Foreskin keratinocyte (primary cell): ENCODE measurements at places on chromosomes 7 and 10. TPM values are rescaled to one million over a fixed set of nuclear protein-coding genes. Genes with fewer than 3 reads are reported as not detected.

Gene CDK1
- 52.4 and 84.9 TPM in 2 replicates for polyA plus RNA-seq

DNA sequence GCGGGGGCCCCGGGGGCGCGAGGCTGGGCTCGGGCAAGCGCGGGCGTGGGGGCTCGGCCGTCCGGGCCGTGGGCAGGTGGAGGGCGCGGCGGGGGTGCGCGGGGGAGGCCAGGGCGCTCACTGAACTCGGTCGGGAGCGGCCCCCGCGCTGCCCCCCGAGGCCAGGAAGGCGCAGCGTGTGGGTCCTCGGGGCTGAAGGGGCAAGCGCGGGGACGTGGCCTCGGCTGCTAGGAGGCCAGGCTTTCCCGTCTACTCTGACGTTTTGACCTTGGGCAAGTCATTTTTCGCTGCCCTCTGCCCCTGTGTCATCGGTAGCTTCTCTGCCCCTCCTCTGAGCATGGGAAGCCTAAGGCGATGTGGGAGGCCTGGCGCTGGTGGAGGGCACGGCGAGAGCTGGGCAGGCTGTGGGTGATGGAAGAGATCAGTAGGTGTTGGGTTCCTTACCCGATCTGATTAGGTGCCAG lies 441 bp downstream of the FBH1 start:
- no peak for DNase-seq

Gene KIAA1549
- polyA plus RNA-seq: 1.1 and 1.2 TPM in 2 replicates

Gene DMBT1
- 0.02 and 0.03 TPM in 2 replicates for polyA plus RNA-seq

Gene ADK
- polyA plus RNA-seq: 109 and 114 TPM in 2 replicates

- DNase-seq: no peak
Observed at GRCh38 chr10:6382081-6382480, 179.3 kb downstream of the PFKFB3 start.

DNA sequence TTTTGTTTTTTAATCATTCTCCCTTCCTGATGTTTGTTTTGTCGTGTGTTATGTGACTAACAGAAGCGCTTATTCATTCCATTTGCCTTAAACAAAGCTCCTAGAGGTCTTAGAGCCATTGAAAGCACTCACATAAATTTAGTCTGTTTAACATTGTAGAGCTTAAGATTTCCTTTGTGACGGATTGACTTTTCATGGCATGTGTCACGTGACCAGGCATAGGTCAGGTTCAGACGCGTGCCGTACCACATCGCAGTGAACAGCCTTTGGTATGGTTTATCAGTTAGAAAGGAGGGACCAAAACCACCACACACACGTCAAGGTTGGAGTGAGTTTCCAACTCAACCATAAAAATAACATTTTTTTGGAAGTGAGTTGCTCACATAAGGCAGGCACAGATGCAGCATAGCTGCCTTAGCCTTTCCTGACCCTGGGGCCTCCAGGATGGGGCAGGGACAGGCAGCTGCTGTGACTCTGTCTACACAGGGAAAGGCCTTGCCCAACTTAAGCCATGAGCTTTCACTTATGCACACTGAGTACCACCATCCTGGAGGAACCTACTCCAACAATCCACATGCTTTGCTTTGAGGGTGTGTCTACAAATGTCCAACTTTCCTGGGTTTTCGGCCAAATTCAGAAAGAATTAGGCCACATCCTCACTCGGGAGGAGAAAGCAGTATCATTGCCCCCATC lies 55.5 kb downstream of the WDFY4 start:
- no peak for DNase-seq

Gene CCT6A
- 242 and 266 TPM in 2 replicates for polyA plus RNA-seq

DNA sequence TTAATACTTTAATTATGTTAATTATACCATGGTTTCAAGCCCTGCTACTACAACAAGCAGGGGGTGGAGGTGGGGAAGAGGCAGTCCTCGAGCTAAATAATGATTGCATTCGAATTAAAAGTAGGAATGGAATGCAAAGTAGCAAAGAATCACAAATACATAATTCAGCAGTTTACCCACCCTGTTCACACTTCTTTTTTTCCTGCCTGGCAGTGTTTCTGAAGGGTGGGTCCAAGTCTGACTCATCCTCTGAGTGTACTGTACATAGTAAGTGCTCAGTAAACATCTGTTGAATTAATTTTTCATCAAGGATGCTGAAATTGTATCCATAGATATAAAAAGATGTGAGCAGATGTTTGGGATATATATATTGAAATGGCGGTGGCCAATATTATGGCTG lies 778.8 kb downstream of the LRMDA start:
- DNase-seq: no peak

Gene FAM24B
- 9.2 and 10.0 TPM in 2 replicates for polyA plus RNA-seq

Gene GET4
- polyA plus RNA-seq: 40.9 TPM in 2 replicates

GRCh38 chr7:144568233-144568632 lies 164.7 kb upstream of the NOBOX start:
- DNase-seq: no peak

DNA sequence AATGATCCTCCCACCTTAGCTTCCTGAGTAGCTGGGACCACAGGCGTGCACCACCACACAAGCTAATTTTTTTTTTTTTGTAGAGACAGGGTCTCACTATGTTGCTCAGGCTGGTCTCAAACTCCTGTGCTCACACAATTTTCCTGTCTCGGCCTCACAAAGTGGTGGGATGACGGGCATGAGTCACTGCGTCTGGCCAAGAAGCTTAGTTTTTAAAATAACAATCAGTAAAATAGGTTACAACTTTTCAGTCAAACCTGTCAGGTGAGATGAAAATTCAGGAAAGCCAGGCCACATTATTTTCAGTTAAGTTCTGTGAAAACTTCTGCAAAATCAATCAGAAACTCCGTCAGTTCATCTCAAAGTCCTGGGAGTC lies 55.4 kb downstream of the FAM241B start:
- DNase-seq: peak; percentile 39

DNA sequence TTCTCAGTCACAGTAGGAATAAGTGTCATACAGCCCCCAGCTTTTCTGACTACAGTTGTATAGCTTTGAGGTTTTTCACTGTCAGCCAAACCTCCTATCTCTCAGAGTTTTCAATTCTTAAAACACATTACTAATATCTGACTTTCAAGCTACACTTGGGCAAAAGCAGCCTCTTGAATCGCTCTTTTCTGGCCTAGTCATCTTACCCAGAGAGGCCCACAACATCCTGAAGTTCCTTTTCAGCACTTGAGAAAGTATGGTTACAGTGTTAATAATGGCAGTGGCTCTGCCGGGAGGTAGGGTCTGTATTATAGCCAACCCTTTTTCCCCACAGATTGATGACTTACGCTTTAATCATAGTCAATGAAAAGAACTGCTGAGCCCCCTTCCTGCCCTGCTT lies 181.0 kb downstream of the LRRC4 start:
- no peak for DNase-seq

GRCh38 chr10:3071405-3072198 lies 4.3 kb downstream of the PFKP start:
- DNase-seq: peak; percentile 87

Gene CALCR
- polyA plus RNA-seq: not detected in 2 replicates

Gene CTAGE6
- polyA plus RNA-seq: not detected in 2 replicates

Gene PPP1R3C
- polyA plus RNA-seq: 0.43 and 0.87 TPM in 2 replicates

DNA sequence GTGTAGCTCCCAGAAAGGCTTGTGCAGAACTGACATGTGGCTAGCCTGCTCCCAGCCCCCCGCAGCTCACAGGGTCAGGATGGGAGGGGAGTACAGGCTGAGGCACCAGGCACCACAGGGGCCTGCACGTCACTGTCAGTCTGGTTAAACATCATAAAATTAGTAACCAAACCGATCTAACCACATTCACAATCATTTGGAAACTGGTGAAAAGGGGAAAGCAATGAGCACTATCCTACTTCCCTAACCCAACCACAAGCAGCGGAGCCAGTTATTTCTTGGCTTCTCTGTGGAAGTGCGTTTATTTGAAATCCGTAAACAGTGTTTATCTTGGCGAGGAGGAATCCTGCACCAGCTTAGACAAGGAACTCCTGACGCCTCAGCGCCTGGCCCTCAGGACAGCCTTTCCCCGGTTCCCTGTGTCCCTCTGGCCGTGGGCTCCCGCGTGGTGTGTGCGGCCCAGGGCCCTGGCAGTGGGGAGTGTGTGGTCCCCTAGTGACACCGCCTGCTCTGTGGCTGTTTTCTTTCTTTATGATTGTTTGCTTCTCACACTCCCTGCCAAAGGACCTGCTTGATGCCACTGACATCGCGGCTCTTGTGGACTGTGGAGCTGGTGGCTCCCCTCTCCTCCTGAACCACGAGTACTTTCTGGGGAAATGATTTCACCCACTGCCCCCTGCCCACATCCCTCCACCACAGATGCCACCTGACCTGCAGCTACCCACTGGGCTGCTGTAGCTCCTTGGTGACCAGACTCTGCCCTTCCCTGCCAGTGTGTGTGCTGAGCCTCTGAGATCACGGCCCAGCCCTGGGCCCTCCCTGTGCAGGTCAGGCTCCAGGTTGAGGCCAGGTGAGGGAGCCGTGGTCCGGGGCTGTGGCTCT lies 38.0 kb downstream of the INPP5A start:
- DNase-seq: no peak

GRCh38 chr7:152868122-152869040 lies 108.8 kb downstream of the ACTR3B start:
- no peak for DNase-seq

DNA sequence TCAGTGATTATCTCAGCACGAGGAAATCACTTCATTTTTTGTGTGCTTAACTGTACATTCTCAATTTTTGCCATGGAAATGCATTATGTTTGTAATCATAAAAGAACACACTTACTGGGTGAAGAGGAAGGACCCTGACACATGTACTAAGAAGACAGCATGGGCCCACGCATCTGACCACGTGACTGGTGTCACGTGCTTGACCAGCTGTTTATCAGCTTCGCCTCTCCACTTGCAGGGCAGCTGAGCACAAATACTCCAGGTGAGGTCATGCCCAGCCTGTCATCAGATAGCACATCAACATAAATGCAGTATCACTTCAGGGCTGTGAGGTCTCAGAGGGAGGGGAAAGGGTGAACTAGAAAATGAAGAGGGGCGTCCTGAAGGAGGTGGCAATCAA lies 179.8 kb downstream of the EBF3 start:
- DNase-seq: no peak

Gene HOXA4
- polyA plus RNA-seq: 1.3 and 2.3 TPM in 2 replicates

GRCh38 chr7:77254429-77254828 lies 54.8 kb upstream of the FGL2 start:
- DNase-seq: no peak

Gene HYAL4
- 0.10 TPM in 1 of 2 replicates, not detected in the other for polyA plus RNA-seq

DNA sequence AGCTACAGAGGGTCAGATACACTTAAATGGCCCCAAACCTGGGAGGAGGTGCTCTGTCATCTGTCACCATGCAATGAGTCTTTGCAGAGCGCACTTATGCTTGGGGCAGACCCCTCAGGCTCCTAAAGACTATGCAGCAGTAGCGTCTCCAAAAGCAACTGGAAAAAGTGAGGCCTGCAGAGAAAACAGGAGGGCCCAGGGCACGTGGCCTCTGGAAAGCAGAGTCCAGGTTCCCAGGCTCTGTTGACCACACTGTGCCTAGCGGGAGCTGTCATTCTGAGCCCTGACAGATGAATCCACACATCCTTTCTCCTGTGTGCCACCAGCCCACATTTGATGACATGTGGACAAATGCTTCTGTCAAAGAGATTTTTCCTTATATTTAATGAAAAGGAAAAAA lies 66.4 kb downstream of the MINDY4 start:
- DNase-seq: no peak

GRCh38 chr7:99489235-99489634 lies 10.8 kb downstream of the ZNF394 start:
- no peak for DNase-seq

Gene CTAGE4
- 0.10 and 4.8 TPM in 2 replicates for polyA plus RNA-seq

DNA sequence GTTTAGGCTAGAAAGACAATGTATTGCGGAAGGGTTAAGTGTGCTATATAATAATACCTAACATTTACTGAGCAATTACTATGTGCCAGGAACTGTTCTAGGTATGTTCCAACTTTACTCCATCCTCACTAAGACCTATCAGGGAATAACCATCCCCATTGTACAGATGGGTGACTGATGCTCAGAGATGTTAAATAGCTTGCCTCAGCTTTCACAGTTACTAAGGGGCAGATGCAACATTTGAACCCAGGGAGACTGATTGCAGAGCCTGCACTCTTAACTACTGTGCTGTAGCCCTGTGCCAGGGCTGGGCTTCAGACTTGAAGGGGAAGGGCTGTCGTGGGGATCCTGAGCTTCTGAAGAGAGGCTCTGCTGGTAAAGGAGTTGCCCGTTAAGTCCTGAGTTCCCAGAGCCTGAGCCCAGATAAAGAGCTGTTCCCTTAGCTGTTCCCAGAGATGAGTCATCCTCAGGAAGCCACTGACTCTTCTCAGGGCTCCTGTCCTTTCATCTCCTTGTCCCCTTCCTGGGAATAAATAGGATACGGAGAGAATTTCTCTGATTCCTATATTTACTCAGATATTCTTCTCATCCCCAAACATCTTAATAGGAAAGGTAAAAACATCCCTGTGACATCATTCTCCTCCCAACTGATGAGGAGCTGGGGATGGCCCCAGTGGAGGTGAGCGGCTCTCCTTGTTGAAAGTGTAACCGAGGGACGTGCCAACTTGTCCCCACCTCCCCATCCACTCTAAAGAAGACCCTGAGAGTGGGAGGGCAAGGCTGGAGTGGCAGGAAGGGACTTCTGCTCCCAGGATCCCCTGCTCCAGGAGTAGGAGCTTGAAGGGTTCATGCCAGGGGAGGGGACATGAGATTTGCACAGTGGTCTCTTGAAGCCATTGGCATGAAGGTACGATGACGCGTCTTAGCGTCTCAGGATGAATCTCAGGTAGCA lies 28.0 kb upstream of the HABP2 start:
- DNase-seq: no peak

- peak; percentile 17 for DNase-seq
Observed at GRCh38 chr7:111958896-111959295, 247.3 kb downstream of the DOCK4 start.

- DNase-seq: no peak
Observed at GRCh38 chr10:51766423-51767102, 67.2 kb upstream of the CSTF2T start.

GRCh38 chr10:31886885-31887284 lies 41.7 kb downstream of the ARHGAP12 start:
- no peak for DNase-seq

DNA sequence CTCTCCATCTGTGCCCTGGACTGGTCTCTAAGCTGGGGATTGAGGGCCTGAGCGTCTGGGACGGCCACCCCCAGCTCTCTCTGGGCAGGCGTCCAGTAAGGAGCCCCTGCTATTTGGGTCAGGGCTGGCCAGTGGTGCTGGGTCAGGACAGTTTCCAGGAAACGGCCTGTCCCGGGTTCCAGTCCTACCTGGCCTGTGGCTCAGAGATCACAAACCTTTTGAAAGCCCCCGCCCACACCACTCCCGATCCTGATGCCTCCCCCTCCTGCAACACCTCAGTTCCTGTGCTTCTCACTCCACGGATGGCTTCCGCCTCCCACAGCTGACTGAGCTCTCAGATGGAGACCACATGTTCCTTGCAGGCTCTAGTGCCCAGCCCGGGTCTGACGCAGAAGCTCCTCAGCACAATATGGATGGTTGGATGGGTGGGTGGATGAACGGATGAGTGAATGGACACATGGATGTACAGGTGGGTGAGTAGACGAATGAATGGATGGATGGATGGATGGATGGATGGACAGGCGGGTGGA lies 91.7 kb upstream of the PDGFA start:
- no peak for DNase-seq

Gene XRCC2
- polyA plus RNA-seq: 1.5 and 2.4 TPM in 2 replicates
